ENCODE measurements at places on chromosomes 2 and 18.

- DNase-seq = no peak
These were observed 33.1 kb upstream of the EN1 start for GRCh38 chr2:118880501-118880900.

DNA sequence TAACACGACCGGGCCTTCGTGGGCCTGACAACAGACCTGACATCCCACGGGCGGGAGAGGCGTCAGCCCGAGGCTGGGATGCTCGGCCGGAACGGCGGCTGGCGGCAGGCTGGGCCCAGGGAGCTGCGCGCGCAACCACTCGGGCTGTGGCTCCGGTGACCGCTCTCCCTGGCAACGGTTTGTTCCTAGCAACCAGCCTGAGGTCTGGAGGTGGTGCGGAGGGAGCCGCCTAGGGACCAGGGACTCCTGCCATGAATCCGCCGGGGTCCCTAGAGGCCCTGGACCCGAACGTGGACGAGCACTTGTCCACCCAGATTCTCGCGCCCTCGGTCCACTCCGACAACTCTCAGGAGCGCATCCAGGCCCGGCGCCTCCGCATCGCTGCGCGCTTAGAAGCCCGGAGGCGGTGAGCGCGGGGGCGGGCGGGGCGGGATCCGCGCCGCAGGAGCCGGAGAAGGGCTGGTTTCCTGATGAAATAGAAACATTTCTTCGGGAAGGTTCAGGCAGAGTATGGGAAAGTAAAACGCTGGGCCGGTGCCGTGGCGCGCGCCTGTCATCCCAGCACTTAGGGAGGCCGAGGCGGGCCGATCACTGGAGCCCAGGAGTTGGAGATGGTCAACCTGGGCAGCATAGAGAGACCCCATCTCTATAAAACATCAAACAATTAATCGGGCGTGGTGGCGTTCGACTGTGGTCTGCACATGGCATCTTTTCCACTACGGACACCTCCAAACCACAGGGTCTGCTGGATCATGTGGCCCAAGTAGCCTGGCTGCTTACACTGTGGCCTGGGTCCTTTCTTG lies at the start of gene DRC1:
Gene DRC1 (plus strand): TSS at position 182 of the 803 bp plus-strand sequence. CDS start 70 bp downstream, at position 252.
- peak; percentile 76 for DNase-seq

- no peak for DNase-seq
These were observed 246.4 kb upstream of the PXDN start for GRCh38 chr2:1990724-1991123.

DNA sequence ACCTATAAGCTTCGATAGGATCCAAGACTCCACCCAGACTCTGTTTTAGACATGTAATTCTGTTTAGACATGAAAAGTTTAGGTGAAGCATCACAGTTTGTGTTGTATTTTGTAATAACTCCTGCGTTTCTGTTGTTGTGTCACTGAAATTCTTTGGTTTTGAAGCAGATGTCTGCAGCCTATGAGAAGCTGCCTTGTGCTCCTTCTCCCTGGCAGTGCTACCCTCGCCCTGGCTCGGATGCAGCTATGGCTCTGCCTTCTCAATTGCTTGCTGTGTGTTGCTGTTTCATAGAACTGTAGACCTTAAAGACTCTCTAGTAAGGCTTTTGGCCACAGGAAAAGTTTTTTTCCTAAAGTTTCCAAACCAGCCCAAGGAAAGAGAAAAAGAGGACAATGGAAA lies 40.2 kb upstream of the ZNF638 start:
- no peak for DNase-seq

- DNase-seq = no peak
These were observed 8.5 kb downstream of the DTNA start for GRCh38 chr18:34718610-34719009.

DNA sequence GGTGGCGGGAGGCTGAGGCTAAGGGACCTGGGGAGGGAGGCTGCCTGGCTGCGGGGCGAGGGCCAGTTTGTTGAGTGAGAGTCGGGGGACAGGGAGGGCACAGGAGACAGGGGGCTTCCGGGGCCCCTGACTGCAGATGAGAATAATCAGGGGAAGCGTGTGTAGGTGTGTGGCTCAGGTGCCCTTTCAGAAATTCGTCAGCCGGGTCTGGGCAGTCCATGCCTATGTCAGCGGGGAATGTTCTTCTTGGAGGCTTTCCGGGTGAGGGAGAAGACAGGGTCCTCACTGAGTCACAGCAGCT lies 52.3 kb upstream of the OTOF start:
- DNase-seq = peak; percentile 51

DNA sequence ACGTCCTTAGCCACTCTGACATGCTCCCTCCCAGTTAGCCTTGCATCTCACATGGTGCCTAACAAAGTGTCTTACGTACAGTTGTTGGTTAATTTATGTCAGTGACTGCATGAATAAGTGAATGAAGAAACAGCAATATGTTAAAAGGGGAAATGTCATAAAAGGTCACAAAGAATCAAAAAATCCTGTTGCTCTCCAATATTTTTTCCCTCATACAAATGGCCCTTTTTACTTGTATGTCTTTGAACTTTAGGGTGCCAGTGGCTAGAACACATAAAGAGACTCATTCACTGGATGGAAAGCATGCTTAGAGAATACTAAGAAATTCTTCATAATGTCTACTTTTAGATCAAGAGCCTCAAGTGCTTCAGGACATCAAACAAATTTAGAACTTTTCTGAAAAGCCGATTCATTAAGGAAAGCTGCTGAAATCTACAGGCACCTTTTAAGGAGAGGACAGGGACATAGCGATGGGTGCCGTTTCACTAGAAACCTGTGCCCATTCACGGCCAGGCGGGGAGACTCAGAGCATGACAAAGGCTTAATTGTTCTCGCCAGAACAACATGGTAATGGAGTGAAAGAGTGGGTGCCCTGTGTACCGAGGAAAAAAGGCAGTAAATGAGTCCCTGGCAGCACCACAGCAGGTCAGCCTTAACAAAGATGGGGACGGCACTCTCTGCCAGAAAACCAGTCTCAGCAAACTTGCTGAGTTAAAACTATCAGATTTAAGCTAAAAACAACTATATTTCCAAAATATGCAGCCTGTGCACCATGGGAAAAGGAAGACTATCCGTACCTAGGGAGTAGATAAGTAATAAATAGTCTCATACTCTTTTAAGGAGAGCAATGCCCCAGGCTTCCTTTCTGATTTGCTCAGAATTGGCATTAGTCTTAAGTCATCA lies 71.6 kb upstream of the SPTBN1 start:
- DNase-seq = no peak

DNA sequence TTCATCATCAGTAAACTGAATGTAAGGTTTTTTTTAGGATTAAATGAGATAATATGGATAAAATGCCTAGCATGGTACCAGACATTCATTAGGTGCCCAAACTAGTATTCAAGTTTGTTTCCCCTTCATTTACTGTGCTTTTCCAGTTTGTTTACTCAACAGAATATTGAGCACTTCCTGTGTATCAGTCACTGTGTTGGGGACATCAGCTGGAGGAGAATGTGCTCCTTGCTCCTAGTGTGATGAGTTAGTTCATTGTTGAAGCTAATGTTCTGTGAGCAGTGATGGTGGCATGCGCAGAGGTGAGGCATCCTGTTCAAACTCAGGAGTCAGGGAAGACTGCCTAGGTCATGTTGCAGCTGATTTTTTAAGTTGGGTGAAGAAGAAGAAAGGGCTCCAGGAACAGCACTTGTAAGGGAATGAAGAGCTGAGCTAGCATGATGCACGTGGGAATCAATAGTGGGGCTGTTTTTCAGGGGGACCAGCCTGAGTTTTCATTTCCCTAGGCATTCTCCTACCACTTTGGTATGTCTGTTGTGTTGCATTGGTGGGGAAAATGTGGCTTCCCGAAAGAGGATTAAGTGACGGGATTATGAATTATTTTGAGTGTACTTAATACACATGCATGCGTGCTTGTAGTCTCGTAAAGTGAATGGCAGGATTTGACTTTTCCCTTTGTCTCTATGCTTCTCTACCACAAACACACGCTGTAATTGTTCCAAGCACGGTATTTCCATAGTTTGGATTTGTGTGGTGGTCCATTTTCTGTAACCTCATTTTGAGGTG lies 23.7 kb downstream of the TTLL4 start:
- no peak for DNase-seq

DNA sequence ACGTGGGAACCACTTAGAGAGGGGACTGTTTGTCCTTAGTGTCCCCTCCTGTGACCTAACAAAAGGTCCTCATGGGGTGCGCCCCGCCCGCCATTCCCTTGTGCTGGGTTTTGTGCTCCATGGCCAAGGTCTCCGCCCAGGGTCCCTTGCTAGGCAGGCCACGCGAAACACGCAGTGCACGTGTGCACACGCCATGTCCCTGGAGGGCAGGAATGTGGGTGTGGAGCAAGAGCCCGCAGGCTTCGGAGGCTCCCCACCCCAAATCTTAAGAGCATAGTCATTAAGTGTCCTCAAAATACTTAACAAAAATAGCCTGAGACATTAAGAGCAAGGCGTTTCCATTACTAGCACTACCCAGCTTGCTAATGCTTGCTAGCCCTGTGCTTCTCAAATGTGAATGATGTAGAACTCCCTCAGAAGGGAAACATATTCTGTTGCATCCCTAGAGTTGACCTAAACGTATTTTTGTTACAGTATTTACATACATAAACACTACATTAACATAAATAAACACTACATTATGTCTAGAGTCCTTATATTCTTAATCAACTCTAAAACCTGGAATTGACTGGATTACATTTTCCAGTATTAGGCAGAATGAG lies 117.6 kb upstream of the APCDD1 start:
- DNase-seq = no peak
